ENCODE measurements at places on chromosomes 4 and X. TPM values are rescaled to one million over a fixed set of nuclear protein-coding genes. Genes with fewer than 3 reads are reported as not detected.

DNA sequence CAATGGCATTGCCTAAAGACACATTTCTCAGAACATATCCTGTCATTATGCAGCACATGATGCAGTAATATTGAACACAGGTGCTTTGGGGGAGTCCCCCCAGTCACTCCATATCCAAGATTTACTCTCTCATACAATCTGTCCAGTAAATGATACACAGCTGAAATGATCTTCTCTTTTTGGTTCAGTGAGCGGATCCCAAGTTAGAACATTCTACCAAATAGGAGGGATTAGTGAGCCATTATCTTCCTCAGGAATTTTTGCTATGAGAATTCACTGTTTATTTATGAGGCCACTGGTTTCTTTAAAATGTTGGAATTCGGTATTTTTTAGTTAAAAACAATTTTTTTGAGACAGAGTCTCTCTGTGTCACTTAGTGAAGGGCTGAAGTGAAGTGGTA is 96.5 kb downstream of the TRAPPC11 start:
- DNase-seq = no peak
- H3K4me3 ChIP-seq = no peak overlapping the region
- no peaks in the 10 kb centered on the region for H3K27me3 ChIP-seq

Gene PCDH7
- polyA plus RNA-seq = 43.9 TPM

- peaks cover 94% of the 10 kb centered on the region for H3K27me3 ChIP-seq
- no peaks in the 10 kb centered on the region for H3K4me1 ChIP-seq
- no peak overlapping the region for H3K27ac ChIP-seq
- no peak overlapping the region for H3K4me3 ChIP-seq
- peak; percentile 24 for DNase-seq
These were observed 63.5 kb upstream of the ADRA2C start for GRCh38 chr4:3702561-3703221.

DNA sequence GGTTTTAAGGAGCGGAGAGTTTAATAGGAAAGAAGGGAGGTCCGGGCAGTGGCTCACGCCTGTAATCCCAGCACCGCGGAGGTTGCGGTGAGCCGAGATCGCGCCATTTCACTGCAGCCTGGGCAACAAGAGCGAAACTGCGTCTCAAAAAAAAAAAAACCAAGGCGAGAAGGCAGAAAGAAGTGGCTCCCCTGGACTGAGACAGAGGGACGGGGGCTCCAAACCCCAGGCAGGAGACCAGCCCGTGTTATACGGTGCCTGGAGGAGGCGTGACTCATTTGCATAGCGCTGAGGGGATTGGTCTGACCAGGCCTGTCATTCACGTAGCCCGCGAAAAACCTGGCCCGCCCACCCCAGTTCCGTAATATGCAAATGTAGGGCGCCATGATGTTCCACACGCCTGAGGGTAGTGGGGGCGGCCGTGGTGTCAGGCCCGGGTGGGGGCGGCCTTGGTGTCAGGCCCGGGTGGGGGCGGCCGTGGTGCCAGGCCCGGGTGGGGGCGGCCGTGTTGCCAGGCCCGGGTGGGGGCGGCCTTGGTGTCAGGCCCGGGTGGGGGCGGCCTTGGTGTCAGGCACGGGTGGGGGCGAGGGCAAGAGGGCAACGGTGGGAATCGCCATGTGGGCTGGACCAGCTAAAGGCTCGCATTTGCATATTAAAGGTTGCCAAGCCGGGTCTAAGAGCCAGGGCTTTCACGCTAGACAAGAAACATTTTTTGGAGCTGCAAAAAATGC is 2.1 kb downstream of the PLCXD1 start:
- no peak overlapping the region for H3K27ac ChIP-seq
- no peaks in the 10 kb centered on the region for H3K27me3 ChIP-seq
- no peaks in the 10 kb centered on the region for H3K4me1 ChIP-seq
- H3K4me3 ChIP-seq = peak overlapping the region; percentile 50
- peak; percentile 92 for DNase-seq
- H3K36me3 ChIP-seq = no peaks in the 10 kb centered on the region

DNA sequence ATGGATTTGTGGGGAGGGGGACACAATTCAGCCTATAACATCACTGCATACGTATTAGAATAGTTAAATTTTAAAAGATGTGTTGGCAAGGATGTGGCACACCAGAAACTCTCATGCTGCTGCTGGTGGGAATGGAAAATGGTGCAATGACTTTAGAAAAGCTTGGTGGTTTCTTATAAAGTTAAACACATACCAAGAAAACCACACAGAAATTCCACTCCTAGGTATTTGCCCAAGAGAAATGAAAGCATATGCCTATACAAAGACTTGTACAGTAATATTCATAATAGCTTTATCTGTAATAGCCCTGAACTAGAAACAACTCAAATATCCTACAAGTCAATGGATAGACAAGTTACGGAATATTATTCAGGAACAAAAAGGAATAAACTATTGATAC is 71.3 kb upstream of the PDHA1 start:
- H3K4me3 ChIP-seq = no peak overlapping the region
- H3K27ac ChIP-seq = no peak overlapping the region
- no peaks in the 10 kb centered on the region for H3K27me3 ChIP-seq
- H3K4me1 ChIP-seq = no peaks in the 10 kb centered on the region

DNA sequence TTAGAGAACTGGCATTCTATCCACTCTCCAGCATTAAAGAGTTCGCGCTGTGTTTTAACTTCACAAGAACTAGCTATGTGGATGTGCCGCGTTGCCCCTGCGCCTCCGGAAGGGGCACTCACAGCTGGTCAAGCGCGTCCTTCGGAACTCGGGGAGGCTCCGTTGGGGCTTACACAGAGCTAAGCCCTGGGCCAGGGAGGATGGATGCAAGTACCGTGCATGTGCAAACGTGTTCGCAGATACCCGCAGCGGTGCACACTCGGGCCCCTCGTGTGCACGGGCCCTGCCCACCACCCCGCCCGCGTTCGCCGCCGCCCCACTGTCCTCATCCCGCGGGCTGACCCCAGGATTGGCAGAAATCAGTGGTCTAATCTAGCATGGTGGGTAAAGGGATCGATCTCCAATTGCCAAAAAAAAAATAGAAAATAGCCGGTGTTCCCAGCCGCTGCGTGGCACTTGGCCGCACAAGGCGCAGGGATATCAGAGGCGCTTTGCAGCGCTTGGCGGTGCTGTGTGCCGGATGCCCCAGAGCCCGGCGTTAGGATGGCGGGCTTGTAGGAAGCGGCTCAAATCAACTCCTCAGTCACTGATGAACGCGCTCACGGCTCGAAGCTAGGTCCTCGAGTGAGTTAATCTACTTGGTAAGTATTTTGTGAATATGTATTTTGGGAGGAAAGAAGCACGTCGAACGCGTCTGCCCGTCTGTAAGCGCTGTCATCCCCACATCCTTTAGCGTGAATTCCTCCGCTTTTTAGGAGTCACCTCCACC is 989 bp upstream of the PCDH10 start:
- H3K36me3 ChIP-seq = no peaks in the 10 kb centered on the region
- peak overlapping the region; percentile 35 for H3K4me3 ChIP-seq
- H3K27ac ChIP-seq = no peak overlapping the region
- peaks cover 97% of the 10 kb centered on the region for H3K27me3 ChIP-seq

DNA sequence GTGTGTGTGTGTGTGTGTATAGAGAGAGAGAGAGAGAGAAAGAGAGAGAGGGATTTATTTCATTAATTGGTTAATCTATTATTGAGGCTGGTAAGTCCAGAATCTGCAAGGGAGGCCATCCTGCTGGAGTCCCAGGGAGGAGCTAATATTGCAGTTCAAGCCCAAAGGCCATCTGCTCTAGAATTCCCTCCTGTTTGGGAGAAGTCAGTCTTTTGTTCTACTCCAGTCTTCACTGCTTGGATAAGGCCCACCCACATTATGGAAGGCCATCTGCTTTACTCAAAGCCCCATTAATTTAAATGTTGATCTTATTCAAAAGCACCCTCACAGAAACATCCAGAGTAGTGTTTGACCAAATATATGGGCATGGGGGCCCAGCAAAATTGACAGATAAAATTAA is 317.5 kb upstream of the RASGEF1B start:
- H3K4me3 ChIP-seq = no peak overlapping the region
- no peaks in the 10 kb centered on the region for H3K27me3 ChIP-seq
- DNase-seq = no peak
- H3K27ac ChIP-seq = no peak overlapping the region
- H3K4me1 ChIP-seq = peaks cover 7% of the 10 kb centered on the region
- H3K36me3 ChIP-seq = no peaks in the 10 kb centered on the region

DNA sequence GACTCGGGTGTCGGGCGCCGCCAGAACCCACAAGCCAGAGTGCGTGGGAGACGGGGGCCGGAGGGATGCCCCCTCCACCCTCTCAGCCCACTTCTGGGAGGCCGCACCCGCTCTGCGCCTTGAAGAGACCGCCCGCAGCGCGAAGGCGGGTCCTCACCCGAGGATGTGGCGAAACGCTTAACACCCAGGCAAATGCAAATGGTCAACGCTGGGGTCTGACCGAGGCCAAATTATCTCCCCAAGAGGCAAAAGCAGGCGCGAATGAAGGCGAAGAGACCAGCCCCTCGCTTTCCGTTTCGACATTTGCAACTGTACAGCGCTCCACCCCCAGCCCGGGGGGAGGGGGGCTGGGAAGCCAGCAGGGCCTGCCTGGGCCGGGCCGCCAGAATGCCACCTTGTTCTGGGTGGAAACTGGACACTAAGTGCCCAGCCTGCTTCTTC is 137.7 kb upstream of the ZIC3 start:
- peak overlapping the region; percentile 35 for H3K4me3 ChIP-seq
- no peak for DNase-seq
- peaks cover 62% of the 10 kb centered on the region for H3K27me3 ChIP-seq
- H3K27ac ChIP-seq = no peak overlapping the region
- H3K36me3 ChIP-seq = no peaks in the 10 kb centered on the region
- H3K4me1 ChIP-seq = no peaks in the 10 kb centered on the region

DNA sequence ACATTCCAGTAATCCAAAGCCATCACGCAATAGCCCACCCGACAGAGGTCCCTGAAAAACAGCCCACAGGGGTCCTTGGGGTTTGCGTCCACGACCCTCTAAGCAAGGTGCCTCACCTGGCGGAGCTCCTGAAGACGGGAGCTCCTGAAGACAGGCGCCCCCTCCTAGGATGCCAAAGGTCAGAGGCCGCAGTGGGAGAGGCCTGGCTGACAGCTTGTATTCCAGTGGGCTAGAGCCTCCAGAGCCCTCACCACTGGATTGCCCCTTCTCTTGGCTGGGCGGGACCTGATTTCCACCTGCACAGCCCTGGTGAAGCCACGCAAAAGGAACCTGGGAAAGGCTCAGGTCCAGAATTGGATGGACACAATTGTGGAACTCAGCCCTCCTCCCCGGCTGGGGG is 29.7 kb upstream of the WFS1 start:
- no peak for DNase-seq
- no peaks in the 10 kb centered on the region for H3K4me1 ChIP-seq
- H3K27ac ChIP-seq = no peak overlapping the region
- H3K36me3 ChIP-seq = no peaks in the 10 kb centered on the region

Gene TMEM187
- 6.0 TPM for polyA plus RNA-seq

GRCh38 chr4:139907001-139907809 is 241.6 kb downstream of the MGST2 start:
- no peak overlapping the region for H3K4me3 ChIP-seq
- H3K27ac ChIP-seq = peak overlapping the region; percentile 16
- H3K36me3 ChIP-seq = no peaks in the 10 kb centered on the region

GRCh38 chr4:88070031-88070430 is 62.6 kb downstream of the PKD2 start:
- H3K27ac ChIP-seq = no peak overlapping the region
- no peaks in the 10 kb centered on the region for H3K27me3 ChIP-seq
- no peaks in the 10 kb centered on the region for H3K4me1 ChIP-seq
- H3K36me3 ChIP-seq = peaks cover 95% of the 10 kb centered on the region
- no peak for DNase-seq
- H3K4me3 ChIP-seq = no peak overlapping the region

- DNase-seq = no peak
- H3K27me3 ChIP-seq = no peaks in the 10 kb centered on the region
- no peak overlapping the region for H3K27ac ChIP-seq
- H3K4me3 ChIP-seq = no peak overlapping the region
- no peaks in the 10 kb centered on the region for H3K36me3 ChIP-seq
These were observed 226.3 kb downstream of the PACRGL start for GRCh38 chr4:20926529-20926928.

Data from left lung (tissue), 14 donors.